ENCODE measurements at places on chromosomes 7 and 10.

- no peak for DNase-seq
Measured at GRCh38 chr7:25994433-25994994, 157.5 kb upstream of the NFE2L3 start.

DNA sequence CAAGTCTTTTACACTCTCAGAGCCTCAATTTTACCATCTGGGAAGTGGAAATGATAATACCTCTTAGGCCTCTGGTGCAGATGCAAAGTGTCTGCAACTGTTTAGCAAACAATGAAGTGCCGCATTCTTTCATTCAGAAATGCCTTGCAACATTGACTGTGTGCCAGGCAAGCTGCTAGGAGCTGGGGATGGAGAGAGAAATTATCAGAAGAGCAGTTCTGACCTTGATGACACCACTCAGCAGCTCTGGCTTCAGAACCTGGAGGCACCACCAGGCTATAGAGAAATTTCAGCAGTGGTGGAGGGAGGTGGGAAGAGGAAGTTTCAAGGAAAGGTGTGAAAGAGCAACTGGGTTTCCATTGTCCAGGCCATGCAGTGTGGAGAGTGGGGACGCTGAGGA lies 78.1 kb upstream of the HABP2 start:
- DNase-seq, result no peak

DNA sequence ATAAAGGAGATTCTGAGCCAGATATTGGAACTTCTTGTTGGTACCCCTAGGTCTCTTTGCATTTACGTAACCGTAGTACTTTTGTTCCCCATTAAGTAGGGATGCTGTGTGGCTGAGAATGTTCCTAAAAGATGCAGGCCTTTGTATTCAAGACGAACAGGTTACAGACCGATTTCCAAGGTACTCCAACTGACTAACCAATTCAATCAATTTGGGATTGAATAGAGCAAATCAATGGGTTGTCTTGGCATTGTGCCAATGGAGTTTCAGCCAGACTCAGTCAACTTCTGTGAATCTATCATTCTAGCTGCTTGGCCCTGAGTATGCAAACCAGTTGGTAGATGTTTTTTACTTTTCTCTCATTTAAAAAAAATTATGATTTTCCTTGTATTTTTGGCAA lies 347.3 kb upstream of the NPVF start:
- DNase-seq, result no peak

DNA sequence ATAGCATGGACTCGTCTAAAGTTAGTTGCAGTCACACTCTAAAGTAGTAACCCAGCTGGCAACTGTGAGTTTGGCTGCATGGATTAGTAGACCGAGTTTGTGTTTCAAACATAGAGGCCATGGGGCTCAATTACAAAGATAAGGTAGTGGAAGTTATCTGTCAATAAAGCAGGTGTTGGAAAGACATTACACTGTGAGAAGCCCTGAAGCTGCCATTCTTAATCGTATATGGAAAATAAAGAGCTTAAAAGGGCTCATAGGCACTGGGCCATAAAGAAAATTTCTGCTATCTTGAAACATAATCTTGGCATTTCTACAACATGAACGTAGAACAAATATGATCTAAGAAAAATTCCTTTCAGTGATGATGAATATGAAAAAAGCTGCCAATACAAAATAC lies 837.7 kb downstream of the REEP3 start:
- peak; percentile 3 for DNase-seq

DNA sequence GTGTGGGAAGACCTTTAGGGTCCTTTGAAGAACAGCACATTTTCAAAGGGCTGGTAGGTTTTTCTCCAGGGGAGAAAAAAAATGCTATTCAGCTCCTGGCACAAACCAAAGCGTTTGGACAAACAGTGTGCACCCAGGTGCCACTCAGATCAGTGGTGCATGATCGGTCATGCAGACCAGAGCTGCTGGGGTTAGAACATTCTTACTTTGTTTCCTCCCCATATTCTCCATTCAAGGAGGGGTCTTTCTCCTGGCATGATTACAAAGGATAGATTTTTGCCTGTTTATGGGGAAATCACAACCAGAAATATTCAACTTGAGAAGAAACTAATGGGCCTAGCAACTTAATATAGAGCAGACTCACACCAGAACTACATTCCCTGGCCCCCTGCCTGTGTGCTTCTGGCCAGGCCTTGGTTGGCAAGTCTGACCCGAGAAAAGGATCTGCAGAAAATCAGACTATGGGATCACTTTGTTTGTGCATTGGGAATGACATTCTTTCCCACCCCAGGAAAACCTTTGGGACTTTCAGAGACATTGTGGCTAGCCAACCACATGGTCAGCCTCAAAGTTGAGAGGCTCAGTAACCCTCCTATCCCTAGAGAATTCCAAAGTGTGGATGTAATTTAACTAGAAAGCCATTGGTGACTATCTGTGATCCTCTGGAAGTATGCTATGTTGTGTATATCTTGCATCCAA lies 82.3 kb upstream of the FGL2 start:
- no peak for DNase-seq

DNA sequence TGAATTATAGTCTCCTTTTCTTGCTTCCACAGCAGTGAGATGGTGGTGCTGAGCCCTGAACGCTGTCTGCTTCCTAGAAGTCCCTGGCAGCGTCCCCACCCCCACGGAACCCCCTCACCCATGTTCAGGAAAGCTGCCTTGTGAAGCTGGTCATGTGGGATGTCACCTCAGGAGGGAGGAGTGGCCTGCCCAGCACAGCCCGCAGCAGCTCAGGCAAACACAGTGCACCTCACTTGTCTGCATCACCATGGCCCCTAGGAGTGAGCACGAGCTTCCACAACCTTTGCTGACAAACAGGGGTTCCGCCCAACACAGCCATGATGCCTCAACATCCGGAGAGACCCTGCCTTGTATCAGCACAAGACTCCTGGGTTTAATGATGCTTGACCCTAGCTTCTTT lies 508.9 kb downstream of the RPS24 start:
- no peak for DNase-seq

- DNase-seq, result no peak
Measured at GRCh38 chr7:134141868-134142264, 14.7 kb downstream of the LRGUK start.

GRCh38 chr10:12390733-12391132 lies 41.4 kb downstream of the CAMK1D start:
- peak; percentile 75 for DNase-seq

DNA sequence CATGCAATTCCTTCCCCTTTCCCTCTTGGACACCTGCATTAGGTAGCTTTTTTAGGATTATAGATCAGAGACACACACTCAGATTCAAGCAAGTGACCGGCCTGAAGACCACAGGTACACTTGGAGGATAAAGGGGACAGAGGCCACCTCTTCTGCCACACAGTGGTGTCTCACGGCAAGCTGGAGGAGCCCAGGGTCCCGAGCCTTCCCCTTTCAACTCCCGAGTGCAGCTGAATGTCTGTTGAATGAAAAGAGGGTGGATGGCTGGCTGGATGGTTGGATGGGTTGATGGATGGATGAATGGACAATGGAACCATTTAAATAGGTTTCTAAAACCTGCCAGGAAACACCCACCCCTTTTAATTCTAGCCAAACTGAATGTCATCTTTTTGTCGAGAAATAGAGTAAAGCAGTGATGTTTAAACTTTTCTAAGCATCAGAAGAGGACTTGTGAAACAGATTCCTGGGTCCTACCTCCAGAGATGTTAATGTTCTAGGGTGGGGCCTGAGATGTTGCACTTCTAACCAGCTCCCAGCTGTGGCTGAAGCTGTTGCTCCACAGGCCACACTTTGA lies 49.2 kb upstream of the ZMIZ1 start:
- no peak for DNase-seq

DNA sequence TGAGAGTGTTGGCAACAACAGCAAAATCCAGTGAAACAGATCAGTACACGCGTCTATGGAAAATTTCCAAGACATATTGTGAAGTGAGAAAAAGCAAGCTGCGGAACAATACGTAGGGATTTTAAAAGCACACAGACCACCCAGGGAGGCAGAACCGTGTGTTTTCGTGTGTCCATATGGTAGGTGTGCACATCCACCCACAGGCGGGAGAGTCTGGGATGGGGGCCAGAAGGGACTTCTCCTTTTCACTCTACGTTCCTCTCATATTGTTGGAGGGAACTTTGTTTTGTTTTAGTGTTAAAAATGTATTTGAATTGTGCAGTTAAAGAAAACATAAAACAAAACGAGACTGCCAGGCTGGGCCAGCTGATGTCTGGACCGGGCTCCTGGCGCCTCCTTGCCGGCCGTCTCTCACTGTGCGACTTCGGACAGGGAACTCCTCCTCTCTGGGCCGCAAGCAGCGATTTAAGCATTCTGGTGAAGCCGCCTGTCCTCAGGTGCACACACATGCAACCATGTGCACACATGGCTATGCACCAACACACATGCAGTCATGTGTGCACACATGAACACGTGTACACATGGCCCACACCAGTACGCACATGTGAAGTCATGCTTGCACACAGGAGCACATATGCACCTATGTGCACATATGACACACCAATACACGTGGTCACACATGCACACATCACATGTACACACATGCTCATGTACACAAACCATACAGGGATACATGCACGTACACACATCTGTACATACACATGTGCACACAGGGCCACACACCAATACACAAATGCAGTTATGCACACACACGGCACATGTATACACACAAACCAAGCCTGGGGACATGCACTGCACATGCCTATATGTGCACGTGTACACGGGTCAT lies 141.1 kb downstream of the ELFN1 start:
- peak; percentile 54 for DNase-seq

GRCh38 chr7:135160098-135160857 lies 10.2 kb downstream of the CYREN start:
- DNase-seq, result no peak

DNA sequence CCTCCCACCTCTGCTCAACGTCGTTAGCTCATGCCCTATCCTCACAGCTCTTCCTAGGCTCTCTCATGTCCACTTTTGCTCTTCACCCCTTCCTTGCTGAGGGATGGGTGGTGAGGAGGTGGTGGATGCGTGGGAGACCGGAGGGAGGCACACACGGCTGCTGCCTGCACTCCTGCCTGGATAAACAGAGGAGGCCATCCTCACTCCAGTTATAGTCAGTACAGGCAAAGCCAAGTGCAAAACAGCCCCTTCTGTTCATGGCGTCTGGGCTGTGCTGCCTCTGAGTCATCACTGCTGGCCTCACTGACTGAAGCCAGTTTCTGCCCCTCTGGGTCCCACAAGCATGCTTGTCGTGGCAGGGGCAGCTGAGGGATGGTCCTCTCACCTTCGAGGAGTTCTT lies 31.9 kb upstream of the LRRC4 start:
- no peak for DNase-seq

DNA sequence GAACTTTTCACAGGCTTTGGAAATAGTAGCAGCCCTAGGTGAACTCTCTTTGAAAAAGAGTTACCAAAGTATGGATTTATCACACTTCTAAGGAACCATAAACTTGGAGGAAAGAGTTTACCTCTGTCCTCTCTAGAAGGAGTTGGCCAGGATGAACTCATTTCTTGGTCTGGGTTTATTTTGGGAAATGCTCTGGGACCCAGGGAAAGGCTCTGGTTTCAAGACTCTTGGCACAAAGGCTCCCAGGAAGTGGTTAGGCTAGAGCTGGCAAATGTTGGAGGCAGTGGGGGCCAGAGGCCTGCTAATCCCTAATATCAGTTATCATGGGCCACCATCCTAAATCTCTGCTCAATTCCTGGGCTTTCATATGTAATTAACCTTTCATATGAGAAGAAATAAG lies 36.3 kb upstream of the CDK6 start:
- no peak for DNase-seq

DNA sequence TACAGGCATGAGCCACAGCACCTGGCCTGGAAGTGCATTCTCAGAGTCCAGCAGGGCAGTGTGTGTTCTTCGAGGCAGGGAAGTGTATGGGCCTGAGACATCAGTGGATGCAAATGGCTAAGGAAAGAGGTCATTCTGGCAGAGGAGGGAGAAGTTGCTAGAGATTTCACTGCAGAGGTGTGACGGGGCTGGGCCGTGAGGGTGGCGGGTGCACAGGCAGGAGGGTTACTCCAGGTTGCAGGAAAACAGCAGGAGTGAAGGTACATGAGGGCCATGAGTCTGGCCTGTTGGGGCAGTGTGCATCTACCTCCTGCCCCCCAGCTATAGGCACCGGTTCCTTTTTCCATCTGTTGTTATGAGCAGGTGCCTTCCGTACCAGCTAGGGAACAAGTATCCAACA lies 29.3 kb downstream of the COL26A1 start:
- no peak for DNase-seq

GRCh38 chr7:70834424-70834823 lies 297.5 kb upstream of the GALNT17 start:
- no peak for DNase-seq

- no peak for DNase-seq
Measured at GRCh38 chr7:105963038-105963667, at the start of gene CDHR3. Gene CDHR3 (plus strand): TSS chr7:105963264. CDS start chr7:105963319, 55 bp downstream.

- no peak for DNase-seq
Measured at GRCh38 chr7:130020434-130020833, 30.7 kb downstream of the ZC3HC1 start.

DNA sequence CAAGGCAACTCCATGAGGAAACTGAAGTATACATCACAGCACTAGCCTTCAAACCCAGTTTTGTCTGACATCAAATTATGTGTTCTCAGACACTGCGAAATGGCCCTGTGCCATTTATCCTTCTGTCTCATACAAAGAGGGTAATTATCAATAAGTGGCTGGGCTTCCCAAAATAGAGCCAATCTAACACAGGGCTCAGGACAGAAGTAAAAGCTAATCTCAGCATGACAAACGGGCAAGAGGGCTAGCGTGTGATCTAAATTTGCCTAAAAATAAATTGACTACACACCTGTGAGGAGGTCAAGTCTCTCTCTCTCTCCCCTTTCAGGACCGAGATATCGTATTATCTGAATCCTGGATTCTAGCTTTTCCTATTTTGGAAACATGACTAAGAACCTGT lies 67.2 kb downstream of the DGKB start:
- no peak for DNase-seq

DNA sequence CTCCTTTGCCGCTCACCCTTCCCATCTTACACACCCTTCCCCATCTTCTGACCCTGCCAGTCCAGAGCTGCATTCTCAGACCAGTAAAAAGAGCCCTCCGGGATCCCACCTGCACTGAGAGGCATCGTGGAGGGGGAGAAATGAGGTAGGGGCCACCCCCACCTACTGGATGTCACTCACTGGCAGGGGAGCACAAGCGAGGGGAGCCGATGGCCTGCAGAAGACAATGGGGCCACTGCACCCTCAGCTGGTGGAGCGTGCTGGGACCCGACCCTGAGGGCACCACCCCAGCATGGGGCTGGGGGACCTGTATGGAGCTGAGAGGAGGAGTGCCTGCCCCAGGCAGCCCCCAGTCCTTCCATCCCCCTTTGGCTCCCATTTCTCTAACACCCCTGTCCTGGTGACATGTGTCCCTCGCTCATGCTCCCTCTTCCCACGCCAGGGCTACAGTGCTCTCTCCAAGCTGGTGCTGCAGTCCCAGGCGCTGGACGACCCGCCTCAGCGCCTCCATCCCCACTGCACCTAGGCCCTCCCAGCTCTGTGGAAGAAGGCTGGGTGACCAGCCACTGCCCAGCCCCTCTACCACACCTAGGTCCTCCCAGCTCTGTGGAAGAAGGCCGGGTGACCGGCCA lies 49.8 kb downstream of the RASGEF1A start:
- no peak for DNase-seq

- no peak for DNase-seq
Measured at GRCh38 chr7:148042935-148043631, 547.5 kb upstream of the C7orf33 start.

- no peak for DNase-seq
Measured at GRCh38 chr10:125009661-125010161, 67.8 kb downstream of the ZRANB1 start.
